ENCODE measurements at places on chromosomes 1 and 21. TPM values are rescaled to one million over a fixed set of nuclear protein-coding genes. Genes with fewer than 3 reads are reported as not detected.

GRCh38 chr1:84479998-84480397 is 932 bp downstream of the RPF1 start:
- peak overlapping the region; percentile 89 for H3K27ac ChIP-seq
- DNase-seq: peak; percentile 11
- peaks cover 16% of the 10 kb centered on the region for H3K4me1 ChIP-seq
- H3K27me3 ChIP-seq: no peaks in the 10 kb centered on the region

- no peaks in the 10 kb centered on the region for H3K4me1 ChIP-seq
- no peaks in the 10 kb centered on the region for H3K36me3 ChIP-seq
- no peaks in the 10 kb centered on the region for H3K27me3 ChIP-seq
- H3K4me3 ChIP-seq: no peak overlapping the region
Measured at GRCh38 chr1:211082824-211083223, 51.1 kb downstream of the KCNH1 start.

- H3K27me3 ChIP-seq: no peaks in the 10 kb centered on the region
- no peak for DNase-seq
- peaks cover 60% of the 10 kb centered on the region for H3K4me1 ChIP-seq
- H3K4me3 ChIP-seq: no peak overlapping the region
Measured at GRCh38 chr1:19342894-19343616, 30.9 kb downstream of the SLC66A1 start.

GRCh38 chr1:212367474-212368072 is 47.1 kb downstream of the PACC1 start:
- H3K4me1 ChIP-seq: peaks cover 5% of the 10 kb centered on the region
- no peaks in the 10 kb centered on the region for H3K27me3 ChIP-seq
- H3K4me3 ChIP-seq: no peak overlapping the region
- no peaks in the 10 kb centered on the region for H3K36me3 ChIP-seq

- DNase-seq: no peak
- H3K4me1 ChIP-seq: no peaks in the 10 kb centered on the region
- H3K27me3 ChIP-seq: no peaks in the 10 kb centered on the region
- H3K27ac ChIP-seq: no peak overlapping the region
Measured at GRCh38 chr1:110595353-110595710, 10.8 kb downstream of the KCNA2 start.

Gene ADGRL2
- total RNA-seq: 28.1 TPM

All from stomach (tissue), 19 donors.